Renal pelvis (tissue), 12 donors: ENCODE measurements at places on chromosomes 3 and 15. TPM values are rescaled to one million over a fixed set of nuclear protein-coding genes. Genes with fewer than 3 reads are reported as not detected.

DNA sequence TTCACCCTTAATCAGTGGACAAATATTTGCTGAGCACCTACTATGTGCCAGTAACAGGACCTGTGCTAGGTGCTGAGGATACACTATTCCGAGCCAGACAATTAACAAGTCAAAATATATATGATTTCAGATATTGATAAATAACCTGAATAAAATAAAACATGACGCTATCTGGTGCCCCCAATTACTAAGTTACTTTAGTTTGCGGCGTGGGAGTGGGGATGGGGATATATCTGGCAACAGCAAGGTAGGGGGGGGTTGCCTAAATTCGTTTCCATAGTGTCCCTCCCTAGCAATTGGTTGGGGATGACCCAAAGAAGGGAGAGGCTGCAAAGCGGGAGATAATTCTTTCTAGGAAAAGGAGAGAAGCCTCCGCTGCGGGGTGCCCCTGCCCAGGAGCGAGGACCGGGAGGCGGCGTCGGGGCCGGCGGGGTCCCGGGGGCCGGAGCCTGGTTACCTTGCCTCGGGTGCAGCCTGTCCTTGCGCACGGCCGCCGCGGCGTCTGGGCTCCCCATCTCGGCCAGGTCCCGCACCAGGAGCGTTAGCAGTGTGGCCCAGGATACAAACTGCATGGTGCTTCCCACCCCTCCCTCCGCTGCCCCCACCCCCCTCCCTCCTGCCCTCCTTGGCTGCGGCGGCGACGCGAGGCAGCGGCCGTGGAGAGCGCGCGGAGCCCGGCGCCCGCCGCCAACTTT, 567 bp downstream of the ADAMTS9 start:
- no peak for DNase-seq

DNA sequence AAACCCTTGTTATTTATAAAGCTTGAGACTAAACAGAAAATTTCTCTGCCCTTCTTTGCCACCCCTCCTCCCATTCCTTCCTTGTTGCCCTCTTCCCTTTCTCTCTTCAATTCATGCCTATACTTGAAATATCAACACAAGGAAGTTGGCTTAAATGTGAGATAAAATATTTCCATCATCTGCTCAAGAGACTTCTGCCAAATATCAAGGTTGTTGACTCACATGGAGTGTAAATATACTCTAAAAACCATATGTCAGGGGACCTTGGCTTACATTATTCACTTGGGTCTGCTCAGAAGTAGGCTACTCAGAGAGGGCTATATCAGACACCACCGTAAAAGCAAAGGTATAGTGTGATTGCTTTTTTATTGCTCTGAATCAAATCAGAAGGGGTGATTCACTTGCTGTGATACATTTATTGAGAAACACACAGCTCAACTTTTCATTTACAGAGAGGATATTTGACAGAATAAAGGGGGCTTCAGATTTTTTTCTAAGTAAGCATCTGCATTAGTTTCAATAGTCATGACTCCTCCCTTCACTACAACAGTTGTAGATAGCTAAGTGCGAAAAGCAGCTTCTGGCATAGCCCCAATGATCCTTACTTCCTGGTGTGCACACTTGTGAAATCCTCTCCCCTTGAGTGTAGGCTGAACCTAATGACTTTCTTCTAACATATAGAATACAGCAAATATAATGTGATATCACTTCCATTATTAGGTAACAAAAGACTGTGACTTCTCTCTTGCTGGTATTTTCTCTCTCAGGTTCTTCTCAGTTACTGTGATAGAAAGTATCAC, 386.2 kb downstream of the EFHB start:
- no peak for DNase-seq

- peak; percentile 23 for DNase-seq
Observed at GRCh38 chr3:189262746-189263145, 91.0 kb downstream of the TPRG1 start.

- peak; percentile 45 for DNase-seq
Observed at GRCh38 chr3:117606866-117607265, 897.3 kb downstream of the TUSC7 start.

DNA sequence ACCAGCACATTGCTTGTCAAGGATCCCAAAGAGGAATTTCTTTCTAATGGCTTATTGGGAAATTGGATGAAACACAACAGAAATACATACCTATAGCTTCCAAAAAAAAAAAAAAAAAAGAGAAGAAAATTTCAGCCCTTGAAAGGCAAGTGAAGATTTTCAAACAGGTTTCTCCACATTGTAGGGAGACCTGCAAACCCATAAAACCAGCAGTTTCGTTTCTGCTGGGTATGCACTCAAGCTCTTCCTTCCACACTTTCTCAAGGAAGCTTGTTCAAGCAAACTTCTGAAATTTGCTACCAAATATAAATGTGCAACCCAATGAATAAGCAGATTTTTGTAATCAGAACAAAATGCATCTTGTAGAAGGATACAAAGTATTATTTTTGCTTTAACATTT, 15.9 kb upstream of the SH3BP5 start:
- no peak for DNase-seq

- DNase-seq: no peak
Observed at GRCh38 chr15:28131400-28131799, 32.3 kb upstream of the OCA2 start.

DNA sequence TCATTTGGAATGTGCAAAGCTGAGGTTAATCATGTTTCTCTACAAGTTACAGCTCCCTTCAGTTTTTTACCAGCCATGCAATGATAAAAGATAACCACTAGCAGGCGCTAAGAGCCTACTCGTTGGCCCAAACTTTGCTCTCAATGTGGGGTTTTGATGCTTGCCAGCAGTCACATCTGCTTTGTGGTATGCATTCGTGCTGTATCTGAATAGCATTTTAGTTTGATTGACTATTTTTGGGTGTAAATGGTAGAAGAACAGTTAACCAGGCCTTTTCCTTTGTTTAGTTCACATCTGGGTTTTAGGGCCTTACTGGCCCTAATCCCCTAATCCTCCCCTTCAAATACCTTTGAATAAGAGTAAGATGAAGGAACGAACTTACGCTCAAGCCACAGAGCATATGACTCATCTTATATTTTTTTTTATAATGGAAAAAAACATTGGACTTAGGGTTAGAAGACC, 4.4 kb upstream of the CLDN11 start:
- peak; percentile 79 for DNase-seq

GPR160 gene
- polyA plus RNA-seq: 37.4 TPM

DNA sequence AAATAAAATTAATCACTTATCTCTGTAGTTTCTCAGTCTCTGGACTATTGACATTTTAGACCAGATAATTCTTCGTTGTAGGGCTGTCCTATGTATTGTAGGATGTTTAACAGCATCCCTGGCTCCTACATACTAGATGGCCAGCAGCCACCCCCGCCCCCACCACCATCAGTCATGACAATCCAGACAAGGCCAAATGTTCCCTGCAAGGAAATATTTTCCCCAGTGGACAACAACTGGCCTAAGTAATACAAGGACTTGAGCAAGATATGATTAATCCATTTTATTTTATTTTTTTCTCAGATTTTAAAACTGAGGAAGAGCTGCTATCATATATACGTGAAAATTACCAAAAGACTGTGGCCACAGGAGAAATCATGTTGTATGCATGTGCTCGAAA, 23.8 kb downstream of the TICRR start:
- DNase-seq: no peak

- no peak for DNase-seq
Observed at GRCh38 chr3:4582624-4583023, 89.5 kb downstream of the ITPR1 start.

DNA sequence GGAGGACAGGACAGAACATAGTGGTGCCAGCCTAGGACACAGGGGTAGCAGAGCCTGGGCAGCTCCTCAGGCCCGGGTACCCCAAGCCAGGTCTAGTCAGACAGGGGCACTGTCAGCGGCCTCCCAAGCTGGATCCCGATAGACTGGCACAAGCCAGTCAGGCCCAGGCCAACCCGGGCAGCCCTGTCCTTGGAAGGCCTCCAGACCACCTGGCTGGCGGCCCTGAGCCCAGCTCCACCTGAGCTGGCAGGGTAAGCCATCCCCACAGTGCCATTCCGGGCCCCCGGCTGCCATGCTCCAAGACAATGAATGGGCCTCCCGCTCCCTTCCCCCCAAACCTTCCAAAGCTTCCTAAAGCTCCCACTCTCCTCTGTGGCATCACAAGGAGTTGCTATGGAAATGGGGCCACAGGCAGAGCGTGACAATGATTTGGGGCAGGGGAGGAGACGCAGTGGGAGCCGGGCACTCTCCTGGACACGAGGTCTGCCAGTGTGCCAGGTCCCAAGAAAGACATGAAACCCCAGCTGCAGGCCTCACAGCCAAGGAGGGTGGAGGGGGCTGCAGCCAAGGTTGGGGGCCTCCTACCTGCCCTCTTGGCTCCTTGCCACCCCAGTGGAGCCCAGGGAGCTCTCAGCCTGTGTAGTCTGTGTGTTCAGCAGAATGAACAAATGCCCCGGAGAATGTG, 165.6 kb upstream of the LINGO1 start:
- no peak for DNase-seq

DNA sequence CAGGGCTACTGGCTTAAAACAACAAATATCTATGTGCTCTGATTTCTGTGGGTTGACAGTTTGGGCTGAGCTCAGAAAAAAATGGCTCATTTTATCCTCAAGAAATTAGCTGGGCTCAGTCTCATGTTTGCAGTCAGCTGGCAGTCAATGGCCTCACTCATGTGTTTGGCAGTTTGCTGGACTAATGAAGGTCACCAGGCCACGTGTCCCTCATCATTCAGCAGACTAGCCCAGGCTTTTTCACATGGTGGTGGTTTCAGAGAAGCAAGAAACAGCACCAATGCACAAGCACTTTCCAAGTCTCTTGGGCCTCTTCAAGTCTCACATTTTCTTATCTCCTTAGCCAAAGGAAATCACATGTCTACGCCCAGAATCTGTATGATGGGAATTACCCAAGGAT, 478.3 kb upstream of the PPP2R3A start:
- no peak for DNase-seq

ZBED2 gene
- polyA plus RNA-seq: 0.26 TPM

GRCh38 chr3:5456199-5456598, 268.7 kb downstream of the EDEM1 start:
- no peak for DNase-seq

DNA sequence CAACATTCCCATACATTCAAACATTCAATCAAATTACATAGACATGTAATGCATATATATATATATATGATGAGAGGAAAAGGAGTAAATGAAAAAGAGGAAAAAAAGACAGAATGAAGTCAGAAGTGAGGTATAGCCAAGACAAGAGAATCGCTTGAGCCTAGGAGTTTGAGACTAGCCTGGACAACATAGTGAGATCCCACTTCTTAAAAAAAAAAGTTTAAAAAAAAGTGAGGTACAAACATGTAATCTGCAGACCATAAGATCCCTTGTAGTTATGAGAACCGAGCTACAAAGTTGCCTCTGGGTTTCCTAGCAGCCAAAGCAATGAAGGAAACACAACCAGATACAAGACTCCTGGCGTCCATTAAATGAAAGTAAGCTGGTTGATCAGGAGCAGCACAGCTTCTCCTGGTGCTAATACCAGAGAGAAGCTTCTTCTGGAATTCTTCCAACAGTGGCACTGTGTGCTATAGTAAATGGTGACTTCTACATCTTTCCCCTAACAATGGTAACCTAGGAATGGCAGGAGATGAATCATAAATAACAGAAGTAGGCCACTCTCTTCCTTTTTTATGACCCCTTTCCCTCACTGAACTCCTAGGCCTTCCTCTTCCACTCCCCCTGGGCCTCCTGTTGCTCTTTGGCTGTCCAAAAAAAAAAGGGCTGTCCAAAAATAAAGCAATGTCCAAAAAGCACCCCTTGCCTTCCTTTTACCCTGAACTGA, 3.5 kb downstream of the KCNMB3 start:
- no peak for DNase-seq

DNA sequence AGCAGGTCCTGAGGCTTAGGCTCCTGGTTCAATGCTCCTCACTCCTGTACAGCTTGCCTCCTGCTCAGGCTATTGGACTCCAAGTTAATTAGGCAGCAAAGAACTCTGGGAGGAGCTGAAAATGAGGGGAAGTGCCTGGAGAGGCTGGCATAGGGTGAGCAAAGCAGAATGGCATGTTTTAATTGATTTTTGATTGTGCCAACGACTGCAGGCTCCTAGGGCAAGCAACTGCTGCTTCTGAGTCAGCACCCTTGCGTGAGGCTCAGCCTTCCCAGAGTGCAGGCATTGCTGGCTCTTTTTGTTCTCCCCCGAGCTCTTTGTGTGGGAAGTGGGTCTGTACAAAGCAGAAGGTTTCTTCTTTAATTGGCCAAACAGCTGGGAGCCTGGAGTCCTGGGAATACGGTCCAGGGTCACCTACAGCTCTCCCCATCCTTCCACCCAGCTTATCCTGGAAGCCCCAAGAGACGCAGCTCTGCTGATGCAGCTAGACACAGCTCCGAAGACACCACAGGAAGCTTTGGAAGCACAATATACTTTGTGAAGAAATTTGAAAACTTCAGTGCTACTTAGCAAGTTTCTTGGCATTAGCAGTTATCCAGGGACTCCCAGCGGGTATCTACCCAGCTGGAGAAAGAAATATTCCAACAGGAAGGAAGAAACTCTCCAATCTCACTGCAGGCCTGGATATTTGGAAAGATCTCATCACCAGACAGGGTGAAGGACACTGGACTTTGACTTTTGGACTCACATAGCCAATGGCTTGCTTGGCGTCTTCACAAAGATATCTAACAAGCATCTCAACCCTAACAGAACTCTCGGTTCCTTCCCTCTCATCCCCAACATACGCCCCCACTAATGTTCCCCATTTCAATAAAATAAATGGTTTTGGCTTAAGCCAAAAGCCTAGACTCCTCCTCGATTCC, 76.8 kb downstream of the BDH1 start:
- no peak for DNase-seq

CFAP92 gene
- polyA plus RNA-seq: 1.1 TPM

GRCh38 chr3:10426346-10427220, 78.8 kb downstream of the ATP2B2 start:
- DNase-seq: no peak

DNA sequence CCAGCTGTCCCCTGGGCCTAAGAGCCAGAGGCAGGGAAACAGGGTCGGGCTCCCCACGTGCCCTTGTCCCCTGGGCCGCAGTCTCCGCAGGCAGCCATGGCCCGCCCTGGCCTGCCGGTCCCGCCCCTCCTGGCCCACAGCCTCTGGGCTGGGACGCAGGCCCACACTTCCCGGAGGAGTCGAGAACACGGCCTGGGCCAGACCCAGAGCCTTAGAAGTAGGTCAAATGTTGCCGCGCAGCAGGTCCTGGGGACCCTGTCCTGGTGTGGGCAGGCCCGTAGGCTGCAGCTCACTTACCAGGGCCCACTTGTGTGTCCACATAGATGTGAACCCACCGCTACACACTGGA, 4.3 kb upstream of the MYL3 start:
- no peak for DNase-seq

GRCh38 chr3:102105193-102105592, 255.9 kb downstream of the NFKBIZ start:
- no peak for DNase-seq

ROBO2 gene
- 82.8 TPM for polyA plus RNA-seq

- no peak for DNase-seq
Observed at GRCh38 chr3:34016925-34017587, 218.6 kb downstream of the PDCD6IP start.

DNA sequence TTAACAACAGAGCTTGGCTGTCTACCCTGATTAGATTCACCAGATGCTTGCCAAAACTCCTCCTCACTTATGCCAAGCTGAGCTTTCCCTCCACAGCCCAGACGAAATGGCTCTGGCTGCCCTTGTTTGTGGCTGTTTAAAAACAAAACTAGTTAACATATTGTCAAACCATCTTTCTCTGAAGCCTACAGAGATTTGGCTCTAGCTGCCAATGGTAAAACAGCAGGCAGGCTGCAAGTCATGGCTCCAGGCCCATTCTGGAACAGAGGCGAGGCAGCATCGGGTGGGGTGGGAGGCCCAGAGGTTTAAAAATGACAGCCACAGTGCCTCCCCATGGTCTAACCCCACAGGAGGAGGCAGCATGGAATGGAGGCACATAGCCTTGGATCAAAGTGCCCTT, 75.9 kb downstream of the SCN5A start:
- no peak for DNase-seq

CLEC3B gene
- 44.4 TPM for polyA plus RNA-seq
